ELR (cell line): ENCODE measurements at places on chromosomes 12 and 14.
A peak's percentile ranks its signal among the peaks of the same experiment; 100 is the strongest.

GRCh38 chr12:119725523-119725922 is 57.6 kb downstream of the PRKAB1 start:
- DNase-seq: no peak

- no peak for DNase-seq
Observed at GRCh38 chr14:101845896-101846295, 84.4 kb downstream of the PPP2R5C start.

GRCh38 chr14:47966076-47966810 is 290.8 kb upstream of the MDGA2 start:
- DNase-seq: no peak

GRCh38 chr14:23321572-23322547 is 603 bp downstream of the PABPN1 start:
- DNase-seq: peak; percentile 82

DNA sequence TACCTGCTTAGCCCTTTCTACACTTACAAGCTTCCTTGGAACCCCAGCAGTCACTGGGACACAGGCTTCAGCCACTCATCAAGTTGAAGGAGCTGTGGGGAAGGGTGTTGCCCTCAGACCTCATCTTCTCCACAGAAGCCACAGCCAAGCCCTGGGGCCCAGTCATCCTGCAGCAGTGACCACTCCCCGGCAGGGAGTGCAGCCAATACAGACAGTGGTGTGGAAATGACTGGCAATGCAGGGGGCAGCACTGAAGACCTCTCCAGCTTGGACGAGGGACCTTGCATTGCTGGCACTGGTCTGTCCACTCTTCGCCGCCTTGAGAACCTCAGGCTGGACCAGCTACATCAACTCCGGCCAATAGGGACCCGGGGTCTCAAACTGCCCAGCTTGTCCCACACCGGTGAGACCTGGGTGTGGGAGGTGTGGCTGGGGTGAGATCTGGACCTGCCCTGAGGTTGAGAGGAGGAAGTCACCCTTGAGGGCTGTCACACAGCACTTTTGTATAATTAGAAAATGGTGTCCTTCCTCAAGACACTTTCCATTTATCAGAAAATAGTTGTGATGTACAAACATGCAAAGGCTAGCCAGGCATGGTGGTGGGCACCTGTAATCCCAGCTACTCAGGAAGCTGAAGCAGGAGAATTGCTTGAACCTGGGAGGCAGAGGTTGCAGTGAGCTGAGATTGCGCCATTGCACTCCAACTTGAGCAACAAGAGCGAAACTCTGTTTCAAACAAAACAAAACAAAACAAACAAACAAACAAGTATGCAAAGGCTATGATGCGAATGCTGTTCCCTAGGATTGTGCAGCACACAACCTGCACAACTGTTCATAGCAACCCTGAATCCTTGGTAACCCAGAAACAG is 9.9 kb downstream of the GLI1 start:
- no peak for DNase-seq

GRCh38 chr12:16347391-16348298 is at the start of gene MGST1:
Gene MGST1, plus strand, starts transcription at chr12:16347645. Its CDS starts 6,608 bp downstream, at chr12:16354253.
- peak; percentile 65 for DNase-seq

DNA sequence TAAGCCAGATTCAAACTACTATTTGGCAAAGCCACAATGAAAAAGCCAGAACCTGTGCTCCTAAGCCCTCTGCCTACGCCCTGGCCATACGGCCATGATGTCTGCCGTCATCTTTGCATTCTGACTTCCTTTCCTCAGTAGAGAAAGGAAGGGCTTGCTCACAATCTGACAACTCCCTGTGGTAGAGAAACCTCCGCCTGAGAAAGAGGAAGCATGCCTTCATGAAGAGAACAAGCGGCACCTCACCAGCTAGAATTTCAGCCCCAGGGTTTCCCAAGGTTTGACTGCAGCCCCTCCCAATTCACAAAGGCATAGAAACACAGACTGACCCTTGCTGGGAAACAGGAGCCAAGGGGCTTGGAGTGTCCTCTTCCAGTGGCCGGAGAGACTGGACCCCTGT is 25.7 kb downstream of the TEP1 start:
- no peak for DNase-seq

GRCh38 chr14:106808458-106808857 is 1282.1 kb downstream of the TMEM121 start:
- no peak for DNase-seq

GRCh38 chr12:19453961-19454360 is 14.7 kb downstream of the AEBP2 start:
- DNase-seq: no peak

DNA sequence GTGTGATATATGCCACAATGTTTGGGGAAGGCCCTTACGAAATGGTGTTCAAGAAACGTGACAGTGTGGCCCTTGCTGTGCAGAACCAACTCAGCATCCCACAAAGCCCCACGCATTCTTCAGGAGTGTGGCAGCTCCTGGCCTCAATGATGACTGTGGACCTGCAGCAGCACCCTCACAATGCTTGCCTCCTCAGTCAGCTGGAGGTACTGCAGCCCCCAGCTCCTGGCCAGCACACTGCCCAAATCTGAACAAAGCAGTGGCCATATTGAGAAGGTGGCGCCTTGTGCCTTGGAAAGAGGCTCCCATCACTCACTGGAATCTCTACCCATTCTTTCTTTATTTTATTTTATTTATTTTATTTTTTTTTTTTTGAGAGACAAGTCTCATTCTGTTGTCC is 10.4 kb downstream of the POLE2 start:
- DNase-seq: no peak

GRCh38 chr12:59736786-59737185 is 141.0 kb downstream of the SLC16A7 start:
- DNase-seq: peak; percentile 89
